DMS53 (cell line): ENCODE measurements at places on chromosomes 1 and 21.

DNA sequence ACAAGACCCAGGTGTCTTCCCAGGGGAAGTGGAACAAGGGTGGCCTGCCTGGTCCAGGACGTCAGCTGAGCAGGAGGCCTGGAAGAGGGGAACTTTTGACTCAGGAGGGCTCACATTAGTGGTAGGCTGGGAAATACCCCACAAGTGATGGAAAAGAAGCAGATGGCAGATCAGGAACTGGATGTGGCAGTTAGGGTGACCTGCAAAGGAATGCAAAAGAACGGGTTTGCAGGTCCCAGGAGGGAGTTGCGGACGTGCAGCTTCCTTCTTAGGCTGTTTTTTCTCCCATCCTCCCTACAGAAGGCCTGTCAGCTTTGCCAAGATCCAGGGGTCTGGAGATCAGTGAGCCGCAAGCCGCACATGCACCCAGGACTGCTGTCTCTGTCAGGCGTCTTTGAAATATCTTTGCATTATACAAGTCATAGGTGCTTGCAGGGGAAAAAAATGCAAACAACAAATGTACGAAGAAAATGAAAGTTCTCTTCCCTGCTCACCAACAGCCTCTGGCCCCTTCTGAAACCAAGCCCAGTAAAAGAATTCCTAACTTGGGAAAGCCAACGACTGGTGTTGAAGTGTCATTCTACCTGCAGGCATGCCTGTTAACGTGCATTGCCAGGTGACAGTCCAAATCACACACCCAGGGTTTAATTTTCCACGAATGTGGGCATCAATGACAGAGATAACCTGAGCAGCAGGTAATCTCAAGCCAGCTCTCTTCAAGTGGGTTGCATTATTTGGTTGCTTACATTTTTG, 34.4 kb downstream of the NENF start:
- no peak for DNase-seq

DNA sequence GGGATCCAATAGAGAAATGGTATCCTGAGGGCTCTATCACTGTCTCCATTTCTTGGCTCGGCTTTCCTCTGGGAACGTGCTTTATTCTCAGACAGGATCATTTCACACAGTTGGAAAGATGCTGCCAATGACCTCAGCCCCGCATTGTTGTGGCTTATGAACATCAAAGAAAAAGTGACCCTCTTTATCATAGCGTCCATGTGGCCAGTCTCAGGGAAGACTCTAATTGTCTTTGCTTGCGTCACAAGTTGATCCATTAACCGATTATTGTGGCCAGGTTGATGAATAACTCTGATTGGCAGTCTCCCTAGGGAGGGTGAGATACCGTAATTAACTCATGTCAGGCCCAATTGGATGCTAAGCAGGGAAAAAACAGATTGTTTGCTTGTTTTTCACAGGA, 10.4 kb upstream of the TMEM9 start:
- DNase-seq = no peak

- no peak for DNase-seq
Observed at GRCh38 chr1:108722292-108722691, 9.6 kb downstream of the FNDC7 start.

DNA sequence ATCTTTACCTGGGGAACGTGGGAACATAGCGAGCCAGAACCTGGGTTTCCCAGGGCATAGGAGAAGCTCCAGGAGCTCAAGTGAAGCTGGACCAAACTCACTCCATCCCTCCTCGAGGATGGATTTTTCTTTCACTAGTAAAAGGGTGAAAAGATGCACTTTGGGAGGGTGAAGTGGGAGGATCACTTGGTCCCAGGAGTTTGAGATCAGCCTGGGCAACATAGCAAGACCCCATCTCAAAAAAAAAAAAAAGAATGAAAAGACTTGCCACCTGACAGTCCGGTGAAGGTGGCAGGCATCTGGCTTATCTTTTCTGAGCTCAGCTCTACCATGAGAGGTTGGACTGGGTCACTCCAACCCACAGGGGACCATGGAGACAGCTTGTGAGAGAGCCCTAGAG, 42.3 kb downstream of the CHAF1B start:
- DNase-seq = no peak

DNA sequence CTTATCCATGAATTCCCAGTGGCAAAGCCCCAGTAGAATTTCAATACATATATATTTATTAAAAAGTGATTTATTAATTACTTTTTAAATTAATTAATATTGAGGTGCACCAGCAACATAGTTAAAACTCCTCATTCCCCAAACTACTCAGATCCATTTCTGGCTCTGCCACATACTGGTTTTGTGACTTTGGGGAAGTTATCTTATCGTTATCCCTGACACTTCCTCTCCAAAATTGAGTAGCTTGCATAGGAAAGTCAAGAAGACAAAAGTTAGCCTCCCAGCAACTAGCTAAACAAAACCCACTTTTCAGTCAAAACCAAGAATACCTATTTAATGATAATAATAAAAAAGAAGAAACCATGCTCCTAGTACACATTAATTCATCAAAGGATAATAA, 35.9 kb downstream of the TCP10L start:
- no peak for DNase-seq

DNA sequence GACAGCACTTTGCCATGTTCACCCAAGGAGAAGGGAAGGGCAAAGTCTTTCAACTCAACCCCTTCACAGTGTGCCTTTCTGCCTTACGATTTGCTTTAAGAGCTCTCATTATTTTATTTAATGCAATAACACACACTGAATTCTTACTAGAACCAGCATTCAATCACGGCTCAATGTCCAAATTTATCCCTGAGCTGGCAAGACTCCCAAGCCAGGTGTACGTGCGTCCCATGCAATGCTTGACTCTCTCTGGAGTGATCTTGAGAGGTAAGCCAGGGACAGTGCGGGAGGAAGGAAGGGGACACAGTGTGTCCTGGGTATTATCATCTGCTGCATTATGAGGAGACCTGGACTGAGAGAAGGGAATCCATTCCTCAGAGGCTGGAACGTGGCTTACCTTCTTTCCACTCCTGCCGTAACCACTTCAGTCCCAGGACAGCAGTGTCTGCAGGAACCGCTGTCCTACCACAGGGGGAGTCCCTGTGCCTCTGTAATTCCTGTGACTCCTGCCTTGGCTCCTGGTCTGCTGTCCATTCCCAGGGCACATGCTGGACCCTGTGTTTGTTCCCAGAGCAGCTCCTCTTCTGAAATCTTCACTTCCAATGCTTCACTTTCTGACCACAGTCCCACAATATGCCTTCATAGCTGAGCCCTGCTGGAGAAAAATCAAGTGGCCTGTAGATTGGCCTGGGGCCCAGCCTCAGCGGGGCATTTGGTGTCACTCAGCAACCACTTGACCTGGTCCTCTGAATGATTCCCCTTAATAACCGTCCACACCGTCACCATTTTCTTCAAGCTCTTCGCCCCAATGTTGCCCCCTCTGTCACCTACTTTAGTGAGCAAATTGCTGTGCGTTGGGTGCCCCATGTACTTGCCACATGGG, 28.6 kb upstream of the STUM start:
- no peak for DNase-seq

DNA sequence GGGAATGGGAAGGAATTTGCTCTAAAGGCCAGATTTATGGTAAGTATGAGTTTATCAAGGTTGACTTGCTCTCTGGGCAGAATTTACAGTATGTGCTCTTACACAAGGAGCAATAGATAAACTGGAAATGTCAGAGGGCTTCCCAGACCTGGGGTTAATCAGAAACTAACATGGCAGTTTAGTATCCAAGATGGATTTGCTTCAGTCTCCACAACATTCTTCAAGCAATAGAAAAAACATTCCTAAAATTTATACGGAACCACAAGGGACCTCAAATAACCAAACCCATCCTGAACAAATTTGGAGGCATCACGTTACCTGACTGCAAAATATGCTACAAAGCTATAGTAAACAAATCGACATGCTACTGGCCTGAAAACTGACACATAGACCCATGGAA, 606.7 kb upstream of the CHRM3 start:
- no peak for DNase-seq

DNA sequence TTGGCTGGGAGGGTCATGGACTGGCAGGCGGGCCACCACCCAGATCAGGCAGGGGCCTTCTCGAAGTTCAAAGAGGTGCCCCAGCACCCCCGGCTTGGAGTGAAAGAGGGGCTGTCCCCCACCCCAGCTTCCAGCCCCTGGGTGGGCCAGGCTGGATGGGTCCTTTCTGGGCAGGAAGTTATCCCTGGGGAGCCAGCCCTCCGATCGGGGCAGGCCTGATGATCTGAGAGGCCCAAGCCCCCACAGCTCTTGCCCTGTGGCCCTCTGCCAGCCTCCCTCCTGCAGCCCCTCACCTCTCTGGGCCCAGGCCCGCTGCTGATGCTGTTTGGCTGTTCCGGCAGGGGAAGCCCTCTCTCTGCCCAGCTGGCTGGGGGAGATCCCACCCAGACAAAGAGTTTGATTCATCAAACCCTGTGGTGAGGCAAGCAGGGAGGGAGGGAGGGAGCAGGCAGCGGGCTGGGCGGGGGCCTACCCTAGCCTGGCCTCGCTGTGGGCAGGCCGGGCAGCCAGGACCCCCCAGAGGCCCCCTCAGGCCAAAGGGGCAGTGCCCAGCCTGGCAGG, 2.5 kb downstream of the ARHGEF19 start:
- DNase-seq = no peak

GRCh38 chr1:30763651-30764248, 6.2 kb upstream of the LAPTM5 start:
- no peak for DNase-seq
